ENCODE measurements at places on chromosomes 1 and 21. TPM values are rescaled to one million over a fixed set of nuclear protein-coding genes. Genes with fewer than 3 reads are reported as not detected.

- no peak for DNase-seq
Observed at GRCh38 chr1:231194476-231194842, 32.6 kb downstream of the TRIM67 start.

GRCh38 chr1:152630596-152630995 lies 7.7 kb upstream of the LCE3A start:
- DNase-seq = no peak

DNA sequence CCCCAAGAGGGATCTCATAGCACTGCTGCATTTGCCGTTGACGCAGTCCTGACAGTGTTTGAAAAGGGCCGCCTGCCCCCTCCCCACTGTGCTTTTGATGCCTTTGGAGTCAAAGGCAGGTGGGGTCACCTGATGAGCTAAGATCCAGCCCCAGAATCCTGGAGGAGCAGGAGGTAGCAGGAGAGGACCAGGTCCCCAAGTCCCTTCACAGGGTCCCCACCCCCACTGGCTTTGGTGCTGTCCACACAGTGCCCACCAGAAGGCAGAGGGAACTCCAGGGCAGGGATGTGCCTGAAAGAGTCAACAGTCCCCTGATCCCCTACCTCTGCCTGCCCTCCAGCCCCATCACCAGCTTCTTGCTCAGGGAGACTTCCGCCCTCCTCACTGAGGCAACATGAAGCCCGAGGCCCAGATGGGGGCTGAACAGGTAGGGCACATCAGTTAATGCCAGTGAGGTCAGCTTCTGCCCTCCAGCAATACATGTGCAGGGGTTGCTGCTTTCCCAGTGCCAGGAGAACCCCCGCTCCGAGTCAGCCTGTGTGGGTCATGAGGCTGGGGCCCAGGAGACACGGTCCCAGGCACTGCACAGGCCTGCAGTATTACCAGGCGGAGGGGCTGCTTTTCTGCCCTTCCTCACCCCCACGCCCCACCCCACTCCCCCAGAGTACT lies 8.8 kb upstream of the KCNC4 start:
- DNase-seq = no peak

Gene CFHR2
- not detected for total RNA-seq

DNA sequence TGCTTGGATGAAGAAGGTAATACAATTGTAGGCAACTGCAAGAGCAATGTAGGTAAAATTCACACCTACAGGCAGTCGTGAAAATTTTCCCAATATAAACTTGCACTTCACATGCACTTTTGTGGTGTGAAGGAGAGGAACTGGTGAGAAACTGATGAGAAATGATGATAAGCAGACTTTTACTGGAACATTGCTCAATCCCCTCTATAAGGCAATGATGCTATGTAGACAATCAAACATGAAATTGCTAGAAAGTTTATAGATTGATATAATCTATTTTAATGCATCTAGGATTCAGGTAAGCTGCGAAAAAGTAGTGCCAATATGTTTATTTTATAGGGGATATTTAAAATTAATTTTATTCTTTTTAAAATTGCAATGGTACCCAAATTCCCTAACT lies 802.2 kb downstream of the KCNT2 start:
- DNase-seq = no peak

GRCh38 chr1:60896701-60897363 lies 185.5 kb upstream of the NFIA start:
- no peak for DNase-seq

DNA sequence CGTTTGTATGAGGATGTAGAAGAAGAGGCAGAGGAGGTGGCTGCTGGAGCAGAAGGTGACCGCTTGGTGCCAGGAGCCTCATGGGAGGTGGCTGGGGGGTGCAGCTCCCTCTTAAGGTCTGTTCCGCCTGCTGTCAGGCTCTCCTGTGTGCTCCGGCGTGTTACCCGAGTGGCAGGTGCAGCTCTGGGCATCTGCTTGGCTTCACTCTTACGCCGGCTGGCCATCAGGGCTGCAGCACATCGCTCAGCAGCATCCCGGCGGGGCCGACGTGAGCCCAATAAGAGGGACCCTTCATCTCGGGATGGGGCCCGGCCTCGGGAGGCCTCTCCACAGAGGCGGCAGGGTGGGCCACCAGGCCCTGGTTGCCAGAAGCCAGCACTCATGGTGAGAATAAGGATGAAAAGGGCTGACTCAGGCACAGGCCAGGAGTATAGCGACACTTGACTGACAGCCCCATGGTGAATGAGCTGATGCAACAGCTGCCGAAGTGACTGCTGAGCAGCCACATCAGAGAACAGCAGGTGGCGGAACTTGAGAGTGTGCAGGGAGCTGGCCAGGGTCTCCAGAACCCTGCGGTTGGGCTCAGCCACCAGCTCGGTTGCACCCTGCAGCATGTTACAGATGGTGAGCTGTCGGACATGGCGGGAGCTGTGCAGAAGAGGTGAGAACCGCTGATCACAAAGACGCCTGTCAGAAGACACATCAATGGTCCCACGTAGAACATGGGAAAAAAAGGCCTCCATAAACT lies 17.5 kb downstream of the LRRC41 start:
- peak; percentile 81 for DNase-seq

Gene RAD54L
- total RNA-seq = 34.9 TPM

DNA sequence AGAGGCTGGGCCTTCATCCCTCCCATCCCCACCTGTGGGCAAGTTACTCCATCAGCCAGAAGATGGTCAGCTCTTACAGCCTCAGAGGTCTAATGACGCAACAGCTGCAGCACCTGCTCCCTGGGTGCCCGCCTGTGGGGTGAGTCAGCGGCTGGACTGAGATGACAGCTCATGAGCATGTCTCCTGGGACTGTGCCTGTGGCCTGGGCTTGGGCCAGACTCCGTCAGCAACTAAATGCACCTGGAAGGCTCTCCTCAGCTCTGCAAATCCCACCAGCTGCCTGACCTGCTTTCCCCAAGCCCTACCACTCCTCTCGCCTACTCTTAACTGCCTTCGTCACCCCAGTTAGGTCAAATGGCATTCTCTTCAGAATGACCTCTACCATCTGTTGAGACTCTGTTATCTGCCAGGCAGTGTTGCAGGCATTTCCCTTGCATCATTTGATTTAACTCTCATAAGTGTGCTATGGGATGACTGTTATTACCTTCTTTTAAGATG lies 47.7 kb downstream of the ETS2 start:
- no peak for DNase-seq

DNA sequence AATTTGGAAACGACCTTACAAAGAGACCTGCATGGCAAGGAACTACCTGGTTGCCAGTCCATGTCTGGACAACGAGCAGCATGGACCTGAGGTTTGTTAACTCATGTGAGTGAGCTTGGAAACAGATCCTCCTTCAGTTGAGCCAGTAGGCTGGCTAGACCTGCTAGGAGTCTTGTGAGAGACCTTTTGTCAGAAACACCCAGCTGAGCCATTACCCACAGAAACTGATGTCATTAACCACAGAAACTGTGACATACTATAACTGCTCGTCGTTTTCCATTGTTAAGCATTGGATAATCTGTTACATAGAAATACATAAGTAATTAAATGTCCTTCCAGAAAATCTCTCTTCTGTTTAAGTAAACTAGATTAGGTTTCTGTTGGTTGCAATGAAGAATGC lies 211.1 kb upstream of the C21orf91 start:
- no peak for DNase-seq

GRCh38 chr1:212295579-212295978 lies 10.4 kb downstream of the PPP2R5A start:
- DNase-seq = peak; percentile 17

Gene PARK7
- 273 TPM for total RNA-seq

GRCh38 chr1:30444850-30445249 lies 278.5 kb downstream of the MATN1 start:
- DNase-seq = no peak

DNA sequence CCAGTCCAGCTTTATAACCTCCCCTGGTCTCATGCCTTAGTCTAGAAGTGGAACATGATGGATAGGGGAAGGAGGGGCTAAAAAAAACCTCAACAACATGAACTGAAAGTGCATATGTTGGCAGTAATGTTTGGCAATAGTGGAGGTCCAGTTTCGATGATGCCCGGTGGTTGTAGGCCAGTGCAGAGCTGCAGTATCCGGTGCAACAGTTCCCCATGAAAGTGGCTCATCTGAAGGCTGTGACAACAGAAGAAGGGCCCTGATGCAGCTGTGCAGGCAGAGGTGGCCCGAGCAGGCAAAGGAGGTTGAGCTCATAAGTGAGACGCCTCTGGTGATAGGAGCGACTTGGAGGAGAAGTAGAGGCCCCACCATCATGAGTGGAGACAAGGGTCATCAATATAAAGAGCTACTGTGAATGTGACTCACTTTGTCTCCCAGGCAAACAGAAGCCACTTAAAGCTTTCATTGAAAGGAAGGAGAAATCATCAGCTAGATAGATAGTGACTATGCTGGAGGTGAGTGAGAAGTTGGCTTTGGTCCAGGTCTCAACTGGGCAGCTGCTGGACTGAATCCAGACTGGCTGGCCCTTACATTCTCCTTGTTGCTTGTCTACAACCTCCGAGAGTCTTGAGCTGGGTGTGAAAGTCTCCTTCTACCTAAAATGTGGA lies 10.2 kb upstream of the CREG1 start:
- DNase-seq = no peak

GRCh38 chr1:1120866-1121591 lies 5.1 kb upstream of the C1orf159 start:
- DNase-seq = no peak

- no peak for DNase-seq
Observed at GRCh38 chr21:42925114-42925926, at the start of gene ERVH48-1. ERVH48-1 (minus strand) TSS chr21:42925630; CDS start chr21:42919006, 6,624 bp downstream.

GRCh38 chr1:112394743-112395062 lies 1.3 kb upstream of the CTTNBP2NL start:
- DNase-seq = no peak

Gene CHIA
- not detected for total RNA-seq

Gene CASQ1
- not detected for total RNA-seq

DNA sequence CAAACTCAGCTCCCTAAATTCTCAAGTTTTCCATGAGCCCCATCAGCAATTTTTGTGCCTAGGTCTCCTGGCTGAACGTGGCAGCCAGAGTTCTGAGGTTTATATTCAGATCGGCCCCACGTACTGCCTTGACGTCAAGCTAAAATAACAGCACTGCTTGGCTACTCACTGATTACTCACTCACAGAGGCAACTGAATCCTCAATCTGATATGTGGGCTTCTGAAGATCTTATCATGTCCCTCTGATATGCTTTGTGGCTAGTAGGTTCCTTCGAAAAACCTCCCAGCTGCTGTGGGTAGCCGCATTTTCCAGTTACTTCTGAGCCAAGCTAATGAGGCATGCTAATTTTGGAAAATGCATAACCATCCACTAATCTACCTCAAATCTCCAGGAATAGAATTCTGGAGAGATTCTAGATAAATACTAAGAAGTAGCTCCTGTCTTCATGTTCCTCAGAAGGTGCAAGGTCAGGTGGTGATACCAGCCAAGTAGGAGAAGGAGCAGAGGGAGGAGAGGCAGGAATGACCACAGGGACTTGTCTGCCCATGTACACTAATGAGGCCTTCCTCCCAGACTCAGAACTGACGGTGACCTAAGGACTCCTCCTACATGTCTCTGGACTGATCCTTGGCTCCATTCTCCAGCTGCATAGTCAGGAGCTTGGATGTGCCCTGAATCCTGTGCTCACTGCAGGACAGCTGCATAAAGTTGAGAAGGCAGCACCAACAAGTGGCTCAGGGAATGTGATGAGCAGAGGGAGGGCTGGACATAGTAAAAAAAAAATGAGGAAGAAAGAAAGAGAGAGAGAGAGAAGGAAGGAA lies 263.7 kb downstream of the TNR start:
- peak; percentile 1 for DNase-seq

Gene KRTAP6-1
- not detected for total RNA-seq

- DNase-seq = no peak
Observed at GRCh38 chr1:88883156-88883555, 8.2 kb downstream of the GTF2B start.

DNA sequence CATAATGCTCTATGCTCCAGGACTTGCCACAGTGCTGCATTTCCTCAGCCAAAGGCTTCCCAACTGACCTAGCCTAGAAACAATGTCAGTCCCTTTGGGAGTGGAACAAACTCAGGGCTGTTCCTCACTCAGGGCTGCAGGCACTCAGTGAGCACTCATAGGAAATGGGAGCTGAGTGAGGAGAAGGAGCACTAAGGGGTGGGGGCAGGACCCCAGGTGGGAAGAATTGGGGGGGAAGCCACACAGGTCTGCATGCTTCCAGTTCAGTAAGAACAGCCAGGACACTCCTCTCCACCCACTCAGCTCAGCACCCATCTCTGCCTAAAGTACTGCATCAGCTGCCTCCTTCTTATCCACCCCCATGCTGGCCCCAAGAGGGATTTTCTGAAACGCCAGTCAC lies 7.3 kb upstream of the SLC5A9 start:
- DNase-seq = no peak

Gene CTTNBP2NL
- 4.6 TPM for total RNA-seq

GRCh38 chr1:93256433-93256832 lies 75.9 kb downstream of the CCDC18 start:
- no peak for DNase-seq

- no peak for DNase-seq
Observed at GRCh38 chr1:10639775-10640578, 156.5 kb downstream of the CASZ1 start.

Data from activated T-cell treated with anti-CD3 and anti-CD28 coated beads, Interleukin-2, amount 50 U/mL, for 72 hours (primary cell).